ENCODE measurements at places on chromosomes 6 and 20.

DNA sequence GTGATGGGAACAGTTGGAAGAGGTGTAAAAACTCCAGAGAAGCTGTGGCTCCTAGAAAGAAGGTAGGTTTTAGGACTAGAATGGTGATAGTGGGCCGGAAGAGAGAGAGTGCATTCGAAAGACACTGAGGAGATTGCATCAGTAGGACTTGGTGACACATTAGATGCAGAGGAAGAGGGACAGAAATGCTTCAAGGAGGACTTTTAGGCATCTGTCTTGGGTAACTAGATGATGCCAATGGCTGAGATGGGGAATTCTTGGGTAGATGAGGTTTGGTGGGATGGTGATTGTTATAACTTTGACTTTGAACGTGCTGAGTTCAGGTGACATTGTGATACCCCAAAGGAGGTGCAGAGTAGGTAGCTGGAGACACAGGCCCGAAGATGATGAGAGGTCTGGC lies 196.5 kb downstream of the GMPR start:
- no peak for DNase-seq

DNA sequence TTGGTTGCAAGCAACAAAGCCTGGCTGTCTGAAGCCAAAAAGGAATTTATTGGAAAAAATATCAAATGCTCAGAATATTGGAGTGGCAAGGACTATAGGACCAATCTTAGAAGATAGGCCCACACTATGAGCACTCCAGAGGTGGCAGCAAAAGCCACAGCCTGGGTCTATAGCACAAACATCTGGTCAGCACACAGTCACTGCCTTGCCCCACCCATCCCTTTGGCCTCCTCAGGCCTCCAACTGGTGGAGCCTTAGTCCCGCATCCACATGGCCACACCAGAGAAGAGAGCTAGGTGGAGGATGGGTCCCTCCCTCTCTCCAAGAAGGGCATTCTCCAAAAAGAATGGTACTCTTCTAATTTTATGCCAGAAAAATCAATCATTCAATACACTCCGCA lies 14.0 kb downstream of the NUDT3 start:
- no peak for DNase-seq

DNA sequence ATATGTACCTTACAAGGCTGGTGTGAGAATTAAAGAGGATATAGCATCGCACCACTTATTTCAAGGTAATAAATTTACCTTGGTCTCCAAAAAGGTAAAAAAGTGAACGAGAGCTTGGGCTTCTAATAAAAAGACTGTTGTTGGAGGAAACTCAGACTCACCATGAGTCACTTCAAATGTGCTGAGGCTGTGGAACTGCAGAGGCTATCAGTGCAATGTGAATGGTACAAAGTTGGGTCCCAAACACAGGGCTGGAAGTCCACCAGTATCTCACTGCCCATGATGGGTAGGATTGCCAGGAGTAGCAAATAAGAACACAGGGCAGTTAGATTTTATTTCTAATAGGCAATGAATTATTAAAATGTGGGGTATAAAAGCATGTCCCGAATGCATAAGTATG lies 200.6 kb downstream of the MAFB start:
- no peak for DNase-seq

- no peak for DNase-seq
Observed at GRCh38 chr6:84905823-84906222, 141.4 kb upstream of the TBX18 start.

DNA sequence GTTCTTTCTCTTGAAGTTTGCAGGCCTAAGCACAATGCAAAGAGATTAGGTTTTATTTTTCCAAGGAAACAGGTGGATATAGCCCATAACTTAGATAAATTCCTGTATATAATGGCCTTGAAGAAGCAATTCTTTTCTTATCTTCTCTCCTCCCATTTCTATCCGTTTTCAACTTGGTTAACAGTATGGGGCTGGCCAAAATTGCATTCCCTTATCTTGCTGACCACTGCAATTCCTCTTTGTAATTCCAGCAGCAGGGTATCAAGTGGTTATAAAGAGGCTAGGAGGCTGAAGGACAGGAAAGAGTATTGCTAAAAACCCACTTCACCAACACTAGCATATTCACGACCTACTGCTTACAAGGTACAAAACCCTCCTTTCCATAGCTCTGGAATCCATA lies 643.5 kb upstream of the ID4 start:
- DNase-seq: no peak

DNA sequence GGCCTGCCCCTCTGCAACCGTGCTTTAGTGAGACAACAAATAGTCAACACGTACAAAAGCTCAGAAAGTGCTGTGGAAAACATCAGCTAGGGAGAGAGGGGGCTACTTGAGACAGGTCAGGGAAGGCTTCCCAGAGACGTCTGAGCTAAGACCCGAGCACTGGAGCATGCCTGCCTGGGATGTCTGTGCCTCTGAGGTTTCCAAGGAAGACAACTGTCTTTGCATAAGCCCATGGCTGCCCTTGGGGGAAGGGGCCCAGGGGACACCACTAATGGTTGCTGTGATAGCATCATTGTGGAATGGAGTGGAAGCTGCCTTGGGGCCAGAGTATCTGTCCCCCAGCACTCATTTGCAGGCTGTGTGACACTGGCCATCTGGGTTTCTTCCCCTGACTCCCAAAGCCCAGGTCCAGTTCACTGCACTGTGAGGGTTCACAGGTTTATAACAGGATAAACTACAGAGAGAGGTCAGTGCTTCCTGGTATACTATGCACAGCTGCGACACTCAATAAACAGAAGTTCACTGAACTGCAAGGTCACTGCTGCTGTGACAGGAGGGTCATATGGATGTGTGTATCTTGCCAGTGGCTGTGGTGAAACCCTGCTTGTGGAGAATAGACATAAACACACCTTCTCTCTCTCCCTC lies 1.5 kb upstream of the ARFGEF2 start:
- DNase-seq: no peak

- DNase-seq: no peak
Observed at GRCh38 chr6:39128832-39129231, 13.8 kb upstream of the SAYSD1 start.

- DNase-seq: no peak
Observed at GRCh38 chr6:12516070-12516469, 200.5 kb upstream of the PHACTR1 start.

DNA sequence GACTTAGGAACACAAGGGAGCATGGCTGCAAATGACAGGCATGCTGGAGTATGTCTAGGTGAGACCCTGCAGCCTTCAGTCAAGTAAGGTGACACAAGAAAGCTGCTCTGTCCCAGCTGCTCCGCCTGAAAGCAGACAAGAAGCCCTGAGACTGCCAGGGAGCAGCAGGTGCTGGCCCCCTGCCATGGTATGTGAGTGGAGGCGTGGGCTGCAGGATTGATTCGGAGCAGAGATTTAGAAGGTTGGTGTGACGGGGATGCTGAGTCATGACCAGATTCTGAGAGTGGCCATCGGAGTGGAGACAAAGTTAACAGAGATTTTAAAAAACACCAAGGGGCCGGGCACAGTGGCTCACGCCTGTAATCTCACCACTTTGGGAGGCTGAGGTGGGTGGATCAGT lies 17.8 kb downstream of the LRP11 start:
- DNase-seq: no peak

- no peak for DNase-seq
Observed at GRCh38 chr6:149988550-149989346, 25.0 kb downstream of the ULBP1 start.

GRCh38 chr6:39965751-39966150 lies 31.5 kb upstream of the MOCS1 start:
- no peak for DNase-seq

GRCh38 chr6:154689493-154690255 lies 43.5 kb upstream of the SCAF8 start:
- DNase-seq: no peak

GRCh38 chr6:107959392-107959791 lies 1.4 kb upstream of the SEC63 start:
- DNase-seq: no peak

DNA sequence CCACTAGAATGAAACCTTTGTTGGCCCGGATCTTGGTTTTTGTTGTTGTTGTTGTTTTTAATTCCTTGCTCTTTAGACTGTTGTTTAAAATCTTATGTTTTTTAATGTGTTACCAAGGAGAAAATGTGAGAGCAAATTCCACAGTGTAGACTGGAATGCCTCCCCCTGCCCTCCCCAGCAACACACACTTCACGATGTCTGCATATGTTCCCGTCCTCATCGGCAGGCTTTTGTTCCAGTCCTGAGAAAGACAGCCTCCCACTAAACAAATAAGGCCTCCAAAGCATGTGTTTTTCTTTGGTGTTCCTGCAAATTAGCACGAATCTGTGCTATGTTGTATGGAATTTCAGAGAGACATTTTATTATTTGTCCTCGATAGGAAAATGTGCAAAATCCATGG lies 263.3 kb upstream of the QKI start:
- no peak for DNase-seq

- no peak for DNase-seq
Observed at GRCh38 chr6:97215157-97215769, 67.8 kb downstream of the MMS22L start.

DNA sequence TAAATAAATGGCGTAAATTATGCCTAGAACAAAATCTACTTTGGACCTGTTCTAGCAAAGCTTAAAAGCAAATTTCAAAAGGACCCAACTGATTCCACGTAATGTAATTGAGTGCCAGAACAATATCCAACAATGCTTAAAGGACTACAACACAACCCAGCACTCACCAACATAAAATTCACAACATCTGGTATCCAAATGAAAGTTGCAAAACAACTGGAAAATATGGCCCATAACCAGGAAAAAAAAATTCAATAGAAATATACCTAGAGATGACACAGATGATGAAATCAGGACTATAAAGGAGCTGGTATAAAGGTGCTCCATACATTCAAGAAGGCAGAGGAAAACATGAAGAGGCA lies 14.1 kb downstream of the TUBB2B start:
- DNase-seq: no peak

DNA sequence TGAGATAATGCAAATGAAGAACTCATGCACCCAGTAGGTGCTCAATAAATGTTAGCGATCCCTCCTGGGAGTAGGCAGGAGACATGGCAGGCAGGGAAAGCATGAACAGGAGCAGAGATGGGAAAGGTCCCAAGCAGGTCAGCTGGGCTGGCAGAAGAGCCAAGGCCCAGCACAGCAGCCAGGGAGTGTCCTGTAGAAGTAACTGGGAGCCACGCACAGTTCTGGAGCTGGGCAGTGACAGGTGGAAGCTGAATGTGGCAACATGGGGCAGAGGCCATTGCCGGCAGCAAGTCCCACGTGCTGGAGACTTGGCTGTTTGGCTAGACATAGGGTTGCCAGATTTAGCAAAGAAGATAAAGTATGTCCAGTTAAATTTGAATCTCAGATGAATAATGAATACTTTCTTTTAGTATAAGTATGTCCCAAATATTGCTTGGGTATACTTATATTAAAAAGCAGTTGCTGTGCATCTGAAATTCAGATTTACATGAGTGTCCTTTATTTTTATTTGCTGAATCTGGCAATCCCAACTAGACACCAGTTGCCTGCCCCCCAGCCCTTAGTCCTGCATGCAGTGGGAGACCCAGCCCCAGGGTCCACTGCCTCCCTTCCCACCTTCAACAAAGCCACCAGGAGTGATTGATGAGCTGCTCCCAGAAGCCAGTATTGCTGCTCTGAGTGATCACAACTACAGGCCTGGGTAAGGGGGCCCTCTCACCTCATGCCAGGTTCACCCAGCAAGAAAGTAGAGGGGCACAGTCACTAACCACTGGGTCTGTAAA lies 3.7 kb upstream of the LPIN3 start:
- DNase-seq: no peak

GRCh38 chr6:44809258-44809657 lies 421.8 kb downstream of the CDC5L start:
- DNase-seq: no peak

GRCh38 chr20:49323622-49324238 lies 45.9 kb upstream of the ZNFX1 start:
- DNase-seq: no peak

DNA sequence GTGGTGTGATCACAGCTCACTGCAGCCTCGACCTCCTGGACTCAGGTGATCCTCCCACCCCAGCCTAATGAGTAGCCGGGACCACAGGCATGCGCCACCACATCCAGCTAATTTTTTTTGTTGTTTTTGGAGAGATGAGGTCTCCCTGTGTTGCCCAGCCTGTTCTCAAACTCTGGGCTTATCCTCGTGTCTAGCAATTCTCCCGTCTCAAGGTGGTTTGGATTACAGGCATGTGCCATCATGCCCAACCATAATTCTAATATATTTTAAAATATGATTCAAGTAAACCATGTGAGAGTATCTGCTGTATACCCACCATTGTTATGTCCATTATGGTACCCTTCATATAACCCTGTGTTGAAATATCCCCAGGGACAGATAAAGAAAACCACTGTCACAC lies 60.3 kb upstream of the C20orf144 start:
- DNase-seq: no peak

DNA sequence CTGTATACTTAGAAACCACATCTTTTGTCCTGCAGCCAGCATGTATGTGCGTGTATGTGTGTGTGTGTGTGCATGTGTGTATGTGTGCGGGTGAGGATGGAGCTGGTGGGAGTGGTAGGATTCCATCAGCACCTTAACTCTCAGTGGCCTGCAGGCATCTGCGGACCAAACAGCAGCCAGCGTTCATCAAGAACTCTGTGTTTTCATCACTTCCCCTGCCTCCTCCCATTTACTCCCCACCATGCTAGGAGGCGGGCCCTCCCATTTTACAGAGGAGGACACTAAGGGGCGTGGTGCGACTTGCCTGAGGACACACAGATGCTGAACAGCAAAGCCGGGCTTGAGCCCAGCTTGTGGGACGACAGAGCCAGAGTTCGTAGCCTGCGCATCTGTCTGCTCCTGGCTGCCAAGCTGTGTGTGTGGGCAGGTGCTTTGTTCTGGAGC lies 8.9 kb downstream of the VSTM2L start:
- DNase-seq: no peak

- no peak for DNase-seq
Observed at GRCh38 chr20:56796345-56796744, 167.2 kb downstream of the TFAP2C start.

DNA sequence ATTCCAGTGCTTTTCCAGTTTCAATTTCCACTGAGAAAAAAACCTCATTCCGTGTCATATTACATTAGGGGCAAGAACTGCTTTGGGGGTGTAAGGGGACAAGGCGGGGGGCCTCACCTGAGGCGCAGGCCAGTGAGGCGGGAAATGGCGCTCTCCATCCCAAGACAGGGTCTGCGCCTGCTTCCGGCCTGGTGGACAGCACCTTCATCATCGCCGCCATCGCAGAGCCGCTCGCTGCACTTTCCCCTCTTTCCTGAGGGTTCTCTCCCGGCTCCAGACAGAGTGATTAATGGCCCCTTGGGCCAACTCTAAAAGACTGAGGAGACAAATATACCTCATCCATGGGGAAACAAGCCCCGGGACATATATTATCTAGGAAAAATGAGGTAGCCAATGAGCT lies 270.0 kb upstream of the SOX4 start:
- no peak for DNase-seq

DNA sequence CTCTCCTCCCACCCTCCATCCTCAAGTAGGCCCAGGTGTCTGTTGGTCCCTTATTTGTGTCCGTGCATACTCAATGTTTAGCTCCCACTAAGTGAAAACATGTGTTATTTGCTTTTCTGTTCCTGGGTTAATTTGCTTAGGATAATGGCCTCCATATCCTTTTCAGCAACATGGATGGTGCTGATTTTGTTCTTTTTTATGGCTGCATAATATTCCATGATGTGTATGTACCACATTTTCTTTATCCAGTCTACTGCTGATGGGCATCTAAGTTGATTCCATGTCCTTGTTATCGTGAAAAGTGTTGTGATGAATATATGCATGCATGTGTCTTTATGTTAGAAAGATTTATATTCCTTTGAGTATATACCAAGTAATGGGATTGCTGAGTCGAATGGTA lies 314.9 kb upstream of the IRAK1BP1 start:
- DNase-seq: no peak

GRCh38 chr20:62795023-62795761 lies 1.1 kb upstream of the MRGBP start:
- no peak for DNase-seq

- DNase-seq: no peak
Observed at GRCh38 chr20:47740121-47740861, 45.0 kb downstream of the SULF2 start.
